Stimulated activated naive CD4-positive, alpha-beta T cell (primary cell): ENCODE measurements at places on chromosomes 6 and 20.

DNA sequence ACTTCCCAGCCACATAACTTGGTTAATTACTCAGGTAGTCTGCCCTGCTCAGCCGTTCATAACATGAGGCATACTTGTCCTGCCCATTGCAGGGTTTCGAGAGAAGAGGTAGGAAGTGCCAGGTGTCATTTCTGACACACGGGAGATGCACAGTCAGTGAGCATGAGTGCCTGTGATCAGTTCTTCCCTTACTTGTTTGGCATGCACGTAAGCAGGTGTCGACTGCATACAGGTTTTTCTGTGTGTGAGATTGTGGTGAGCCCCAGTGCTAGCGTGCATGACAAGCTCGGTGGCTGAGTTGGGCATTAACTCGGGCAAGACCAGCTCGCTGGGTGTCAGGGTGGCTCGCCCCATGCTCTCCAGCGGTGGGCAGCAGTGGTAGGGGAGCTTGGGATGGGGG is 51.2 kb upstream of the SLC22A1 start:
- DNase-seq: no peak

GRCh38 chr6:75118925-75119515 is 86.8 kb downstream of the COL12A1 start:
- DNase-seq: no peak

DNA sequence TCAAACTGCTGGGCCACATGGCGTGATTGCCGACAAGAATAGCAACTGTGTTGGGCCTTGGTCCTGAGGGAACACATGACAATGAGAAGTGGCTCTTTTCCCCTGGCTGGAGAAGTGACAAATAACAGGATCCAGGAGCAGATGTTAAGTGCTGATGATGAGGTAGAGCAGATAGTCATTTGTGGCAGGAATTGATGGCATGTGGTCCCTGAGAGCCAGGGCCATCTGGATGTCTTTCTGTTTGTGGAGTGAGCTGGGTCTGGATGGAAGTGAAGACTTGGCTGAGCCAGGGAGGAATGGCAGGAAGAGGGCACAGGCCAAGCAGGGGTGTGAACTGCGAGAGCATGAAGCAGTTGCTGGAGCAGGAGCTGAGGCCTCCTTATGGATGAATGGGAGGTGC is 67.8 kb downstream of the SCAND1 start:
- no peak for DNase-seq

GRCh38 chr6:17938901-17939300 is 48.5 kb downstream of the KIF13A start:
- DNase-seq: no peak

DNA sequence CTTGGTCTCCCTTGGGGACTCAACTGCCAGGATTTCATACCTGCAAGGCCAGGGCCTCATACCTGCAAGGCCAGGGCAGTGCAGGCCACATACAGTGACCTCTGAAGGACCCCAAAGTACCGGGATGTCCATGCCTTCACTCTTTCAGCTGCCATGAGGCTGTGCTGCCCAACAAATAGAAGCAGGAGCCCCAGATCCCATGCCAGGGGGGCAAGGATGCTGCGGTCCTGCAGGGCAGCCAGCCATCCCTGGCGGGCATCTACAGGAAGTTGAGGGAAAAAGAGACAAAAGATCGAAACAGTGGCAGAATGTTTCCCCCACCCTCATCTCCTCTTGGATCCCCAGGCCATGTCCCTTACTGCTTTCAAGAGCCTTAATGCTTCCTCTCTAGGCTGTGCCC is 799 bp downstream of the NRM start:
- no peak for DNase-seq
